ENCODE measurements at places on chromosomes 12 and 14.

GRCh38 chr14:44820230-44820964, 141.3 kb downstream of the KLHL28 start:
- no peak for DNase-seq

DNA sequence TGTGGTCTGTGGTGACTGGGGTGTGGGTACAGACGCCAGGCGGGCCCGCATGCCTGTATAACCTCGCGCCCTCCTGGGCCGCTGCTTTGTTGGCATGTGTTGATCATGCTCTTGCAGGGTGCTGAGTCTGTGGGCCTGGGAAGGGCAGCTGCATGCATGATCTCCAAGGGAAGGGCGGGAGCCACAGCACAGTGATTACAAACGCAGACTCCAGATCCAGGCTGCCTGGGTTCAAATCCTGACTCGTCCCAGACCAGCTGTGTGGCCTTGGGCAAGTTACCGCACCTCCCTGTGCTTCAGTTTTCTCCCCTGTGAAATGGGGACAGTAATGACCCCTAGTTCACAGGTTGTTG, 24.0 kb downstream of the ADGRD1 start:
- no peak for DNase-seq

GRCh38 chr14:106003351-106003750, 477.0 kb downstream of the TMEM121 start:
- DNase-seq = no peak

- no peak for DNase-seq
Measured at GRCh38 chr12:53868511-53868986, 70.1 kb upstream of the HOXC13 start.

DNA sequence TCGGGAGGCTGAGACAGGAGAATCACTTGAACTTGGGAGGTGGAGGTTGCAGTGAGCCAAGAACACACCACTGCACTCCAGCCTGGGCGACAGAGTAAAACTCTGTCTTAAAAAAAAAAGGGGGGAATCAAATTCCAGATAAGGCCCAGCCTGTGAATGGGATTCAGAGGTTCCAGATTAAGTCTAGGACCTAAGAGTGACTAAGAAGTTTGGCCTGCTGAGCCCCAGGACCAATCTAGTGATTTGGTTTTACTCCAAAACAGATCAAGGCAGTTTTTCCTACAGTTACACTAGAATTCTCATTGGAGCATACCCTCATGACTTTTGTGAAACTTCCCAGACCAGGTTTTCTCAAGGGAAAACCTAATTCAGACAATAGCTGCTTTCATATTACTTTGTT, 22.8 kb downstream of the EXOC5 start:
- DNase-seq = no peak

DNA sequence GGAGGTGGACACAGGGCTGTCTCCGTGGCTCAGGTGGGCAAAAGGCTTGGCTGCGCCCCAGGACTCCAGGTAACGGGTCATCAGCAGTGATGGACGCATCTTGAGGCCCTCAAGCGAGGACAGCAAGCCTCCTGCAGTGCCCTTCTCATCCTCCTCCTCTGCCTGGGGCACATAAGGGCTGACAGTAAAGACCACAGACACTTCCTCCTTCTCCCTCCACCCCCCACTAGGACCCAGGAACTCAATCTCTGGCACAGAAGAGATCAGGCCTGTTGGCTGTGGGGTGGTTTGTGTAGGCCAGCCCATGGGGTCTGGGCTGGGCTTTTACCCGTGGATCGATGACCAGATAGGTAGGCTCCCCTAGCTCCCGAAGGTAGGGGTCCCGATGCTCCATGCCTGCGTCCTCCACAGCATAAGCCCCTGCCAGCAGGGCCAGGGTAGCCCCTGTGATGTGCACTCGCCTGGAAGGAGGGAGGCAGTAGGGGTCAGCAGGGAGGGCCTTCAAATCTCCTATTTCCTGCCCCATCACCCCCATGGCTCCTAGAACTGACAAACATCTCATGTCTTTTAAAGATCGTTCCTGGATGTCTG, 5.7 kb downstream of the ADCY4 start:
- DNase-seq = no peak

- peak; percentile 96 for DNase-seq
Measured at GRCh38 chr12:133130038-133130807, at the start of the genes ZNF10 and ZNF891. Gene ZNF10 (plus strand): TSS chr12:133130627. CDS start chr12:133144493, 13,866 bp downstream. Gene ZNF891 (minus strand): TSS chr12:133130274. CDS start chr12:133121918, 8,356 bp downstream.

- no peak for DNase-seq
Measured at GRCh38 chr12:63045020-63045860, 105.8 kb downstream of the AVPR1A start.

- DNase-seq = no peak
Measured at GRCh38 chr14:37584211-37585100, 10.6 kb downstream of the FOXA1 start.

- DNase-seq = no peak
Measured at GRCh38 chr14:89977668-89978067, 21.9 kb downstream of the TDP1 start.

DNA sequence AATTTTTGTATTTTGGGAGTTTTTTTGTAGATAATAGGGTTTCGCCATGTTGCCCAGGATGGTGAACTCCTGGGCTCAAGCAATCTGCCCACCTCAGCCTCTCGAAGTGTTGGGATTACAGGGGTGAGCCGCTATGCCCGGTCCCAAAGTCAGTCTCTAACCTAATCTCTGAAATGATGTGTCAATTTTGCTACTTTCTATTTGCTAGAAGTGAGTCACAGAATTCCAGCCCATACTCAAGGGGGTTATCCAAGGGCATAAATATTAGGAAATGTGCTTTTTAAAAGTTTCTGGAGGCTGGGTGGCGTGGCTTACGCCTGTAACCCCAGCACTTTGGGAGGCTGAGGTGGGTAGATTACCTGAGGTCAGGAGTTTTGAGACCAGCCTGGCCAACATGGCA, 40.5 kb downstream of the RESF1 start:
- no peak for DNase-seq

GRCh38 chr12:59780605-59781135, 184.8 kb downstream of the SLC16A7 start:
- no peak for DNase-seq

GRCh38 chr14:43410631-43411030, 1096.5 kb downstream of the FSCB start:
- no peak for DNase-seq

GRCh38 chr14:22497671-22498093, 91.3 kb downstream of the DAD1 start:
- no peak for DNase-seq

- DNase-seq = no peak
Measured at GRCh38 chr14:50031602-50032313, 84.6 kb downstream of the VCPKMT start.

GRCh38 chr12:113002155-113002554, 23.8 kb downstream of the OAS2 start:
- DNase-seq = no peak

GRCh38 chr12:130552483-130552996, 163.6 kb downstream of the RIMBP2 start:
- no peak for DNase-seq

GRCh38 chr12:2574355-2574935, 220.3 kb upstream of the FKBP4 start:
- no peak for DNase-seq

DNA sequence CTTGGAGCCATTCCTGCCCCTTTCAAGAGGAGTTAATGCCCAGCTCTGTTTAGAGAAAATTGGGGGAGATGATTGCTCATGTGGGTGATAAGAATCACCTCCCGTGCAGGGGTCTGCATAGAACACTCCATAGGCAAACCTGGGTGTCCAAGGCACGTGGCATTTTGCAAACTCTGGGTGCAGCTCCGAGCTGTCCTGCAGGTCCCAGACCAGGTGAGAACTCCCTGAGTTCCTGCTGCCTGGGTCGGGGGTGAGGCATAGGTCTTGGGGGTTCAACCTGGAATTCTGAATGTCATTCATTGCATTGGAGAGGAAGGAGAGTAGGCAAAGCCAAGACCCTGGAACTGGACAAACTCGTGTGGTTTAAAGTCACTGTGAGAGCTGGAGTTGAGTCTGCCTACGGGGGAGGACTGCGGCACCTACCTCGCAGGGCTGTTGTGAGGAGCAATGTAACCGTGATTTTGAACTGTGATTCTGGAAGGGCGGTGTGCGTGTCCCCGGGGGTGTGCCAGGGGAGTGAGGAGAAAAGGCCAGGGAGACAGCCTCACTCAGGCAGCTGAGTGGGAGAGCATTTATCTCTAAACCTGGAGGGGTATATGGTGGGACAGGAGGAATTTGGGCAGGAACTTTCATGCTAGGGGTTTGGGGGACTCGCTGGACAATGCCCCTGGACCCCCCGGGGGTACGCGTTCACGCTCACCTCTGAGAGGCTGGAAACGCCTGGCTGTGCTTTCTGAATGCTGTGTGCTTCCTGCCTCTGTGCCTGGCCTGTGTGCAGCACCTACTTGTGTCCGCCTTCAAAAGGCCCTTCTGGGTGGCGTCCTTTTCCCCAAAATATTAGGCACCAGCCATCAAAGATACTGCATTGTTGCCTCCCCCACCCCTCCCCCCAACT, 30.4 kb downstream of the MEG3 start:
- no peak for DNase-seq

GRCh38 chr14:77582511-77582910, 33.9 kb downstream of the SPTLC2 start:
- DNase-seq = no peak

- no peak for DNase-seq
Measured at GRCh38 chr12:110940296-110940695, 19.9 kb upstream of the MYL2 start.

- no peak for DNase-seq
Measured at GRCh38 chr12:768434-768833, 16.1 kb downstream of the WNK1 start.

GRCh38 chr12:116314477-116314876, 37.0 kb upstream of the MED13L start:
- no peak for DNase-seq

GRCh38 chr12:43062201-43062895, 472.8 kb upstream of the PRICKLE1 start:
- DNase-seq = no peak

DNA sequence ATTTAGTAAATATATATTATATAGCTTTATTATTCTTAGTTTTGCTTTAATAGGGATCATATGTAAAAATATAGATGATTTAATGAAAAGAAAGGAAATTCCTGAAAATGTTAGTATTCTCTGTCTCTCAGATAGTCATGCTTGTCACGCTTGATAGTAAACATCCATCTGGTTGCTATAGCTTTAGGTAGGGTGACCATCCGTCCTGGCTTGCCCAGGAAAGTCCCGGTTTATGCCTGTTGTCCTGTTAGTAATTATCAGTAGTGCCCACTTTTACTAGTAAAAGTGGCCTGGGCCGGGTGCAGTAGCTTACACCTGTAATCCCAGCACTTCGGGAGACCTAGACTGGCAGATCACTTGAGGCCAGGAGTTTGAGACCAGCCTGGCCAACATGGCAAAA, 23.8 kb downstream of the CFAP54 start:
- no peak for DNase-seq

DNA sequence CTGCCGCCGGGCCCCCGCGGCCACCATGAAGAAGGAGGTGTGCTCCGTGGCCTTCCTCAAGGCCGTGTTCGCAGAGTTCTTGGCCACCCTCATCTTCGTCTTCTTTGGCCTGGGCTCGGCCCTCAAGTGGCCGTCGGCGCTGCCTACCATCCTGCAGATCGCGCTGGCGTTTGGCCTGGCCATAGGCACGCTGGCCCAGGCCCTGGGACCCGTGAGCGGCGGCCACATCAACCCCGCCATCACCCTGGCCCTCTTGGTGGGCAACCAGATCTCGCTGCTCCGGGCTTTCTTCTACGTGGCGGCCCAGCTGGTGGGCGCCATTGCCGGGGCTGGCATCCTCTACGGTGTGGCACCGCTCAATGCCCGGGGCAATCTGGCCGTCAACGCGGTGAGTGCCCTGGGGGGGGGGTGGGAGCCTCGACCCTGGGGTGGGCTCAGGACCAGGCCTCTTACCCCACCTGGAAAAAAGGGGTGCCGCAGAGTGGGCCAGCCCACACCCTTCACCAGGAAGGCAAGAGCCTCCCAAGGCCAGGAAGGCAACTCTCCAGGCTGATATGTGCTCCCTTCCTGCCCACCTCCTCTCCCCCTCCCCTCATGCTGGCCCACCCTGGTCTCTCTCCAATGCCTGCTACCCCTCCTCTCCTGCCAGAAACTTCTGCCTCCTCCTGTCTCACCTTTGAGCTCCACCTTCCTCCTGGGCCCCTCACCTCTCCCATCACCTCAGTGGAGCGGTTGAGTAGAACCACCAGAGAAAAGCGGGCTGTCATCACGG, 507 bp downstream of the AQP5 start:
- DNase-seq = no peak
